Naive thymus-derived CD8-positive, alpha-beta T cell (primary cell): ENCODE measurements at places on chromosomes 2 and 18. TPM values are rescaled to one million over a fixed set of nuclear protein-coding genes. Genes with fewer than 3 reads are reported as not detected.
A peak's percentile ranks its signal among the peaks of the same experiment; 100 is the strongest.

Gene HYCC2
- total RNA-seq: 34.2 TPM

Gene DUSP11
- 48.1 TPM for total RNA-seq

Gene DDX1
- total RNA-seq: 64.1 TPM

Gene RMC1
- total RNA-seq: 48.5 TPM

Gene TOGARAM2
- 0.75 TPM for total RNA-seq

Gene TRPM8
- not detected for total RNA-seq

Gene AMER3
- not detected for total RNA-seq

DNA sequence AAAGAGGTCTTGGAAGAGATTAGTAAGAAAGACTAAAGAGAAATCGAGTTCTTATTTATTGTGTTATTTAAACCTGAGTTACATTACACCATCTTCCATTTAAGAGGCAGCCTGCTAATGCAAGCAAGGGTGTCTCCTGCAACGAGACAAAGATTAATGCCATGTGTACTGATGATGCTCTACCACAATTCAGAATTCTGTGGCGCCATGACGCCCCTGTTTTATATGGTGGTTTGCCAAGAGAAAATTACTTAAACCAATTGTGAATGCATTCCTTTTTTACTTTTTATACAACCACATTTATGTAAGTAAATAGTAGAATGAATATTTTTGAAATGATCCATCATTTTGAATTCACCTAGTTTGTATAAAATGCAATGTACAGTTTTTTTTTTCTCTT is 356.1 kb upstream of the ZEB2 start:
- no peak for DNase-seq
- peaks cover 2% of the 10 kb centered on the region for H3K27me3 ChIP-seq
- no peaks in the 10 kb centered on the region for H3K4me1 ChIP-seq
- H3K27ac ChIP-seq: no peak overlapping the region
- H3K36me3 ChIP-seq: no peaks in the 10 kb centered on the region
- no peak overlapping the region for H3K4me3 ChIP-seq

- DNase-seq: no peak
- no peak within 1 kb of the TSS for H3K4me3 ChIP-seq
- H3K36me3 ChIP-seq: peaks cover 4% of the 10 kb centered on the region
These were observed at the start of gene ZEB2 for GRCh38 chr2:144519934-144520731. Gene ZEB2 (minus strand): TSS chr2:144520119. CDS start chr2:144517350, 2,769 bp downstream.

DNA sequence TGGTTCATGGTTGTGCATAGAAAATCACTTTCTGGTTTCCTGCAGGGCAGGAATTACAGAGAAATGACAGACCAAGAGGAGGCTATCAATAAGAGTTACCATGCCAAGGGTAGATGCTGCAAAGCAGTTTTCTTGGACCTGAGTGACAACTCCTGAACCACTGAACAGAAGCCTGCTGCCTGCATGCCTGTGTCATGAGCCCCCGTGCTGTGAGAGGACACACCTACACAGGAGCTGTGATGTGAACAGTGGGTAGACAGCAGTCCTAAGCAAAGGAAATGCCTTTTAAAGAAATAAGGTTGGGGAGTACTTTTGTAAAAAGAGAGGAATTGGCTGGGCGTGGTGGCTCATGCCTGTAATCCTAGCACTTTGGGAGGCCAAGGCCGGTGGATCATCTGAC is 54.2 kb upstream of the CREB1 start:
- no peaks in the 10 kb centered on the region for H3K27me3 ChIP-seq
- H3K27ac ChIP-seq: no peak overlapping the region
- no peaks in the 10 kb centered on the region for H3K36me3 ChIP-seq
- DNase-seq: no peak

DNA sequence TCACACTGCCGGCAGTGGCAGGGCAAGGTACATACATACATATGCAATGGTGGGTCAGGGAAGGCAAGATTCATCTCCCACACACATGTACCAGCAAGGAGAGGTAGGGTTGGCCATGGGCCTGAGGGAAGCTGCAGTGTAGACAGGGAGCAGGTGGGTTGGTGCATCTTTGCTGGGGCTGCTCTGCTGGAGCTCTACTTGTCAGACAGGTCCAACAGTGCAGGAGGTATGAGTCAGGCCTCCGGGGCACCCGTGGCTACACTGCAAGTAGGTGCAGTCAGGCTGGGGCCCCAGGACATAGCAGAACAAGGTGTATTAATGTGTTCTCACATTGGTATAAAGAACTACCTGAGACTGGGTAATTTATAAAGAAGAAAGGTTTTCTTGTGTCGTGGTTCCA is 281.1 kb upstream of the COL3A1 start:
- no peak for DNase-seq
- H3K27ac ChIP-seq: no peak overlapping the region
- H3K27me3 ChIP-seq: no peaks in the 10 kb centered on the region
- H3K4me3 ChIP-seq: no peak overlapping the region
- H3K36me3 ChIP-seq: no peaks in the 10 kb centered on the region

GRCh38 chr2:218727502-218728165 is 17.0 kb downstream of the TTLL4 start:
- peaks cover 9% of the 10 kb centered on the region for H3K36me3 ChIP-seq
- no peak overlapping the region for H3K4me3 ChIP-seq
- no peak overlapping the region for H3K27ac ChIP-seq
- DNase-seq: no peak
- no peaks in the 10 kb centered on the region for H3K27me3 ChIP-seq

DNA sequence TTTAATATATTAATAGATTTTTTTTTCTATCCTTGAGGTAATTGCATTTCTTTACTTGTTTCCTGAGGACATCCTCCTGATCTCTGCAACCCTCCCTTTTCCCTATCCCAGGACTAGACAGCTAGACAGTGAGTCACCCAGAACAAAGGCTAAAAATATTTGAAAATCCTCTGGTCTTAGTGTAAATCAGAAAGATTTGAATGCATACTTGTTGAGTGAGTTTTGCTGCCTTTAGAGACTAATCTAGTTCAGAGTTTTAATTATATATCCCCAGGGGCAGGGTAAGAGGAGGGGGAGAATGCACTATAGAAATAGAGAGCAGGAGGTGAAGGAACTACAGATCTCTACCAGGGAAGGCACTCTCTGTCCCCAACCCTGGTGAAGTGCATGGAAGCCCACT is 202.3 kb upstream of the TCF4 start:
- H3K4me1 ChIP-seq: no peaks in the 10 kb centered on the region
- H3K36me3 ChIP-seq: peaks cover 2% of the 10 kb centered on the region
- H3K4me3 ChIP-seq: no peak overlapping the region
- H3K27me3 ChIP-seq: no peaks in the 10 kb centered on the region
- H3K27ac ChIP-seq: no peak overlapping the region
- no peak for DNase-seq

GRCh38 chr18:76394780-76395476 is 100.1 kb downstream of the ZNF516 start:
- peaks cover 33% of the 10 kb centered on the region for H3K4me1 ChIP-seq
- DNase-seq: no peak
- H3K27me3 ChIP-seq: no peaks in the 10 kb centered on the region
- H3K4me3 ChIP-seq: no peak overlapping the region
- no peak overlapping the region for H3K27ac ChIP-seq
- H3K36me3 ChIP-seq: peaks cover 2% of the 10 kb centered on the region

GRCh38 chr2:174595891-174596397 is 1.7 kb downstream of the WIPF1 start:
- peaks cover 70% of the 10 kb centered on the region for H3K4me1 ChIP-seq
- H3K27ac ChIP-seq: peak overlapping the region; percentile 95
- DNase-seq: no peak
- H3K27me3 ChIP-seq: no peaks in the 10 kb centered on the region
- H3K36me3 ChIP-seq: peaks cover 33% of the 10 kb centered on the region

DNA sequence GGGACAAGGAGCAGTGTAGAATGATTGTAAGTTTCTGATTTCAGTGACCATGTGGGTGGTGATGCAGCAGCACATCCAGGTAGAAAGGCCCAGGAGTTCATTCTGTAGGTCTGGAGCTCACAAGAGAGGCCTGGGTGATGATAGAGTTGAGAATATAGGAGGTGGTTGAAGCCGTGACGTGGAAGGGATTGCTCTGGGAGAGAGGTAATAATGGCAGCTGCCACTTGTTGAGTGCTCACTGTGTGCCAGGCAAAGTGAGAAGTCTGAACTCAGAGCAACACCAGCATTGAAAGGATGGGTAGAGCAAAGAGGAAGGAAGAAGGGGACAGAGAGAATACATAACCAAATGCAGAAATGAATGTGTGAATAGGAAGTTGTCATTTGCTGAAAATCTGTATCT is 3.3 kb downstream of the TTLL4 start:
- H3K27me3 ChIP-seq: peaks cover 2% of the 10 kb centered on the region
- no peak overlapping the region for H3K4me3 ChIP-seq
- H3K36me3 ChIP-seq: no peaks in the 10 kb centered on the region
- DNase-seq: no peak
- H3K27ac ChIP-seq: no peak overlapping the region

- H3K27me3 ChIP-seq: no peaks in the 10 kb centered on the region
- H3K36me3 ChIP-seq: peaks cover 16% of the 10 kb centered on the region
- H3K27ac ChIP-seq: no peak overlapping the region
- no peak for DNase-seq
- H3K4me3 ChIP-seq: no peak overlapping the region
These were observed 14.7 kb downstream of the NIFK start for GRCh38 chr2:121721926-121722325.

DNA sequence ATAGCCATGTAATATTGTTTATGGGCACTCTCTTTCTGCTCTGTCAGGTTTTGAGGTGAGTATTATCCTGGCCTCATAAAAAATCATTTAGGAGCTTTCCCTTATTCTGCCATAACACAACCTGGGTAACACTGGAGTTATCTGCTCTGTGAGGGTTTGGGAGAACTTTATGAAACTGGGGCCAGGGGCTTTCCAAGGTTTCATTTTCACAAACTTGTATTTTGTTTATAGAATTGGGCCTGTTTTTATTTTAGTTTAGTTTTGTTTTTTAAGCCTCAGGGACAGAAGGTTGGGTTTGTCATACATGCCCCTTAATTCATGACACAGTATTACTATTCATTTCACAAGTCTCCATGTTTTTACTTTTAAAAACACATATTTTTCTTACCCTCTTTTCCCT is 83.5 kb downstream of the IRS1 start:
- DNase-seq: no peak
- no peak overlapping the region for H3K4me3 ChIP-seq
- H3K36me3 ChIP-seq: no peaks in the 10 kb centered on the region
- no peaks in the 10 kb centered on the region for H3K27me3 ChIP-seq

DNA sequence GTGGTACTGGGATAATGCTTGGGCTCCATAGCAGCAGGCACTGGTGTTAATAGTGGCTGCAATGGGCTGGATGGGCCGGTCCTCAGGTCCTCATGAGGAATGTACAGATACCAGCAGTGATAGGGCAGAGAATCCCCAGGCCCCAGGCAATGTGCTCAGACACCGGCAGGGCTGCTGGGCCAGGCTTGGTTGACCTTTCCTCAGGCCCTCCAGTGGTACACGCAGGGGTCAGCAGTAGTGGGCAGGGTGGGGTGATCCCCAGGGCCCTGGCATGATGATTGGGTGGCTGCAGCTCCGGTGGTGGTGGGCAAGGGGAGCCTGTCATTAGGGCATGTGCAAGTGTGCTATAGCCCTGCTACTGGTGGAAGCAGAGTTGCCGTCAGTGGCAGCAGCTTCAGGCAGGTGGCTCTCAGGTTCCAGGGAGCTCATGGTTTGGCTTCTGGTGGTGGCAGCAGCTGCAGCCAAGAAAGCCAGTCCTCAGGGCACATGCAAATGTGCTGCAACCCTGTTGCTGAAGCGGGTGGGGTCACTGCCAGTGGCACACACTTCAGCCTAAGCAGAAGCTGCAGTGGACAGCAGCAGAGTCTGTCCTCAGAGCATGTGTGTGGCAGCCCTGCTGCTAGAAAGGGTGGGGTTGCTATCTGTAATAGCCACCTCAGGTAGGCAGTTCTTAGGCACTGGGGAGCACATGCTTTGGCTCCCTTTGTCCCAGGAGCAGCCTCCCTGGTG is 56.8 kb downstream of the CCNT2 start:
- H3K27ac ChIP-seq: no peak overlapping the region
- H3K4me3 ChIP-seq: no peak overlapping the region
- H3K36me3 ChIP-seq: peaks cover 18% of the 10 kb centered on the region
- H3K4me1 ChIP-seq: no peaks in the 10 kb centered on the region
- H3K27me3 ChIP-seq: no peaks in the 10 kb centered on the region

GRCh38 chr2:53234548-53234903 is 533.1 kb upstream of the CHAC2 start:
- H3K4me1 ChIP-seq: no peaks in the 10 kb centered on the region
- H3K4me3 ChIP-seq: no peak overlapping the region
- DNase-seq: no peak
- no peak overlapping the region for H3K27ac ChIP-seq

DNA sequence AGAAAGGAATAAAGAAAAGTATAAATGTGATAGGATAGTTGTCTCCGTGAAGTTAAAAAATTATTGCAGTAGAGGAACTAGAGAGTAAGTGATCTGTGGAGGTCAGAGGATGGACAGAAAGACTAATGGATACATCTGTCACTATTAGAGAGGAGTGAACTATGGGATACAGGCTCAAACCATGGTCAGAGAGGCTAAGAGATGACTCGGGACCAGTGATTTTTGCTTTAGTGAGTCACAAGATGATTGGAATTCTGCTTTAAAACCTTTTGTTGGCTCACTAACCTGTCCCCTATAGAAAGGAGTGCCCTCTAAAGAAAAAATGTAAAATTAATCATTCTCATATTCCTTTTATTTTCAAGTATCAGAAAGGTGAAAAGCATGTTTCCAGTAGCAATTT is 30.3 kb downstream of the ALMS1 start:
- peaks cover 7% of the 10 kb centered on the region for H3K4me1 ChIP-seq
- H3K27ac ChIP-seq: no peak overlapping the region
- H3K4me3 ChIP-seq: no peak overlapping the region
- H3K36me3 ChIP-seq: peaks cover 23% of the 10 kb centered on the region
- no peaks in the 10 kb centered on the region for H3K27me3 ChIP-seq
